NCI-H2171 (cell line): ENCODE measurements at places on chromosomes 1 and 21.

GRCh38 chr1:216750031-216750627 is 26.9 kb upstream of the ESRRG start:
- DNase-seq = peak; percentile 58

GRCh38 chr1:198019126-198019525 is 102.0 kb downstream of the LHX9 start:
- DNase-seq = no peak

DNA sequence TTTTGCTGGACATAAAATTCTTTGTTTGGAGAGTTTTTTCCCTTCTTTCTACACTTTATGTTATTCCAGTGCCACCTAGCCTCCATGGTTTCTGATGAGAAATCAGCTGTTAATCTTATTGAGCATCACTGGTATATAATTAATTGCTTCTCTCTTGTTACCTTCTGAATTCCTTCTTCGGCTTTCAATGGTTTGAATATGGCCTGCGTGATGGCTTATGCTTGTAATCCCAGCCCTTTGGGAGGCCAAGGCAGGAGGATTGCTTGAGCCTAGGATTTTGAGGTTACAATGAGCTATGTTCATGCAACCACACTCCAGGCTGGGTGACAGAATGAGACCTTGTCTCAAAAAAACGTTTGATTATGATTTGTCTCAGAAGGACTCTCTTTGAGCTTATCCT is 13.0 kb upstream of the CNIH4 start:
- no peak for DNase-seq

DNA sequence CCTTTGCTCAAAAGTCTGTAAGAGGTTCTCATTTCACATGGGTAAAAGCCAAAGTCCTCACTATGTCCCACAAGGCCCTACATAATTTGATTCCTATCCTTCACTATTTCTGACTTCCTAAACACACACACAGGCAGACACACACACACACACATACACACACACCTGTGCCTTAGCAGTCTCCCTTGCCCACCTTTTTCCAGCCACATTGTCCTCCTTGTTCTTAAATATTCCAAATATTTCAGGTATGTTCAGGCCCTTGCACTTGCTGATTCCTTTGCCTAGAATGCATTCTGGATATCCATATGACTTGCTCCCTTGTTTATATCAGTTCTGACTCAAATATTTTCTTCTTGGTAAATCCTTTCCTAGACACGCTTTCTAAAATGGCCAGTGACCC is 54.6 kb downstream of the NTNG1 start:
- no peak for DNase-seq

GRCh38 chr1:39434797-39435395 is 56.5 kb upstream of the BMP8A start:
- no peak for DNase-seq

GRCh38 chr1:59212706-59213105 is 84.2 kb upstream of the FGGY start:
- DNase-seq = no peak

GRCh38 chr1:112356765-112357164 is 39.2 kb upstream of the CTTNBP2NL start:
- no peak for DNase-seq

GRCh38 chr1:194013561-194013960 is 827.1 kb upstream of the B3GALT2 start:
- DNase-seq = no peak

- DNase-seq = no peak
Measured at GRCh38 chr21:15775981-15776380, 46.2 kb downstream of the USP25 start.

DNA sequence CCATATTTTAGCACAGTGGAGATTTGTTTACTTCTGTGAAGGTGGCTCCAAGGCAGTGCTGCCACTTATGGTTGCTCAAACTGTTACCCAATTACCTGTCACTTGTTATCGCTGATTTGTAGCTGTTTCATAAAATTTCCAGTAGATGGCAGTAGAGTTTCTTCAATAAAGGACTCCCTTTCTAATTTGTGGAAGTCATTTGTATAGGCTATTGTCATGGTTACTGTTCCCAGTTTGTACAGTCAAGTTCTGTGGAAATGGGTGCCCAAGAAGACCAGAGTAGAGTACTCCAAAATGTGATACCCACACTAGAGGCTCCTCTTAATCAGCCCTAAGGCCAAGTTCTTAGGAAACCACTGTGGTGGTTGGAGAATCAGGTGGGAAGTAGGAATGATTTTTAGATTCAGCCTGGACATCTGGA is 186.1 kb downstream of the CLEC20A start:
- DNase-seq = peak; percentile 41

DNA sequence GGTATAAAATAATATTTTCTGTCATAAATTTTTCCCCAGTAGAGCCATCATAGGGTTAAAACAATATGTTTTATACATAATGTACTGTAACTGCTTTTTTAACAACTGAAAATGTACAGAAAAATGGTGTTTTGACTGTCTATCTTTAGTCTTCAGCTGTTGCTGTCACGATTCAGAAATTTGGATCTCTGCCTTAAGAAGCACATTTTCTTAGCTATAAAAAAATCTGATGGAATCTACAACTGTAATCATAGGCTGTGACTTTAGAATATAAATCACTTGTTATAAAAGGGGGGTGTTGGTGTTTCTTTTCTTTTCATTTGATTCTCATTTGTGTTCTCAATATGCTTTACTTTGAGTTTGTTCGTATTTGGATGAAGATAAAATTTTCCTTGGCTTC is 187.5 kb downstream of the PDE4B start:
- no peak for DNase-seq

- DNase-seq = no peak
Measured at GRCh38 chr1:231387770-231388669, 34.1 kb downstream of the EGLN1 start.

DNA sequence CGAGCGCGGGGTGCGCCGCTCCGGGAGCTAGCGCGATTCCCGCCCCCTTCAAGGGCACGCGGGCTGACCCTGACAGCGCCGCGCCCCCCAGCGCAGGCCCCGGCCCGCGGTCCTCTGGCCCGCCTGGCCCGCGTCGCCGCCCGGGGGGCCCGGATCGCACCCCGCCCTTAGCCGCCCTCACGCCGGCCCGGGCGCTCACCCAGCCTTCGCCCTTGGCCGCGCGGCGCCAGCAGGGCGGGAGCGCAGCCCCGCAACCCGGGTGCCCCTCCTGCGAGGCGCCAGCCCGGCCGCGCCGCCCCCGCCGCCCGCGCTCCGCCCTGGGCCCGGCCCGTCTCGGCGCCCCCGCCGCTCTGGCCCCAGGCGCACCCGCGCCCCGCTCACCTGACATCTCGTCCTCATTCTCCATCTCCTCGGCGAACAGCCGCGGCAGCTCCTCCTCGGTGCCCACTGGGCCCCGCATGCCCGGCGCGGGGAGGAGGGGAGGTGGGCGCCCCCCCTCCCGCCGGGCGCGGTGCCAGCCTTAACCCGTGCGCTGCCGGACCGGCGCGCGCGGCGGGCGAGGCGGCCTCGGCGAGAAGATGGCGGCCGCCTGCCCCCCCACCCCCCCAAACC is 451 bp downstream of the CHD5 start:
- DNase-seq = peak; percentile 19

DNA sequence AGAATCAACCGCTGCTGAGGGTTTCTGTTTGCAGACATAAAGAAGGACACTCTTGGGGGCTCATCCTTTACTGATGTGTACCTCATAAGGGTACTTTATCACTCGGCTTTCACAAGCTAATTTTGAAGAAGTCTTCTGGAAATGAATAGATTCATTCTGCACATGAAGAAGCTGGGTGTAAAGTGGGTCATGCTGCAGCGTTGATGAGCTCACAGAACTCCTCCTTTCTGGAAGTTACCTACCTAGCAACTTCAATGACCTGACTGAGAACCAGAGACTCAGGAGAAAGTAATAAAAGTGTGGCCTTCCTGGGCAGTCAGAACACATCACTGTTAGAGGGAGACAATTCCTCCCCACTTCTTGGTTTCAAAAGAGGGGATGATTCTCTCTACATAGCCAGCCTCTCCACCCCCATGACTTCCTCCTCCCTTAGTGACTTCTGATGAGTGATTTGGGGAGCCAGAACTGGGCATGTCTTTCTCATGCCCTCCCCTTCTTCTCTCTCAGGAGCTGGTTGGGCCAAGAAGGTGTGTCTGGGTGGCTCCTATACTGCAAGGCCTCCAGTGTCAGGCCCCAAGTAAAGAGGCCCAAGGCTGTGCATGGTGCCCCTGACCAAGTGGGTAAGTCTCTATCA is 27.0 kb downstream of the PCNX2 start:
- no peak for DNase-seq

GRCh38 chr1:211386921-211387320 is 60.3 kb downstream of the TRAF5 start:
- no peak for DNase-seq

DNA sequence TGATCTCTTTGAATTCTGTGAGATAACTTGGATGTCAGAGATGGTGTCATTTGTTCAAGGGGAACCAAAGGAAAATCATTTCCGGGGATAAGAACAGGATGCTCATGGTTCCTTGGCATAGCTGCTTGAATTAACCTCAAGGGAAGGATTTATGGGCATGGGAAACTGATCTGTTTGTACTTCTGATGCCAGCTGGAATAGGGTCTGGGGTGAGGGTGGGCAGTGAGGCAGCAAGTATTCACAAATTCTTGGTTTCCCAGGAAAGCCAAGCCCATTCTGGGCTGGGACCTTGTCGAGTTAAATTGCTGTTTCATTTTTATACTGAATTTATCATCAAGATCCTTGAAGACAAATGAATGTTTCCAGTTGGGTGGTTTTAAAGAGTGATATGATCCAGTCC is 14.1 kb downstream of the INTS3 start:
- no peak for DNase-seq

DNA sequence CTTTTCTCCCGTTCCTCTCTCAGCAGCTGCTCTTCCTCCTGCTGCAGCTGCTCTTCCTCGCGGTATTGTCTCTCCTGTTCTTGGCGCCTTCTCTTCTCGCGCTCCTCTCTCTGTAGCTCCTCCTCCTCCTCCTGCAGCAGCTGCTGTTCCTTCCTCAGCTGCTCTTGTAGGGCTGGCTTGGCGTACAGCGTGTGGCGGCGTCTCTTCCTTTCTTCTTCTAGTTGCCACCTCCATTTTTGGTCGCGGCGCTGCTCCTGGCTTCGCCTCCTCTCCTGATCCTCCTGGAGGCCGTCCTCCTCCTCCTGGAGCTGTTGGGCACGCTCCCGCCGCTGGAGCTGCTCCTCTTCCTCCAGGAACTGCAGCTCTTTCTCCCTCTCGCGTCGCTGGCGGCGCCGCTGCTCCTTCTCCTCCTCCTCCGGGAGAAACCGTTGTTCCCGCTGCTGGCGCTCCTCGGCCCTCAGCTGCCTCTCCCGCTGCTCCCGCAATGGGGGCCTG is 4.8 kb downstream of the TCHH start:
- DNase-seq = peak; percentile 41

DNA sequence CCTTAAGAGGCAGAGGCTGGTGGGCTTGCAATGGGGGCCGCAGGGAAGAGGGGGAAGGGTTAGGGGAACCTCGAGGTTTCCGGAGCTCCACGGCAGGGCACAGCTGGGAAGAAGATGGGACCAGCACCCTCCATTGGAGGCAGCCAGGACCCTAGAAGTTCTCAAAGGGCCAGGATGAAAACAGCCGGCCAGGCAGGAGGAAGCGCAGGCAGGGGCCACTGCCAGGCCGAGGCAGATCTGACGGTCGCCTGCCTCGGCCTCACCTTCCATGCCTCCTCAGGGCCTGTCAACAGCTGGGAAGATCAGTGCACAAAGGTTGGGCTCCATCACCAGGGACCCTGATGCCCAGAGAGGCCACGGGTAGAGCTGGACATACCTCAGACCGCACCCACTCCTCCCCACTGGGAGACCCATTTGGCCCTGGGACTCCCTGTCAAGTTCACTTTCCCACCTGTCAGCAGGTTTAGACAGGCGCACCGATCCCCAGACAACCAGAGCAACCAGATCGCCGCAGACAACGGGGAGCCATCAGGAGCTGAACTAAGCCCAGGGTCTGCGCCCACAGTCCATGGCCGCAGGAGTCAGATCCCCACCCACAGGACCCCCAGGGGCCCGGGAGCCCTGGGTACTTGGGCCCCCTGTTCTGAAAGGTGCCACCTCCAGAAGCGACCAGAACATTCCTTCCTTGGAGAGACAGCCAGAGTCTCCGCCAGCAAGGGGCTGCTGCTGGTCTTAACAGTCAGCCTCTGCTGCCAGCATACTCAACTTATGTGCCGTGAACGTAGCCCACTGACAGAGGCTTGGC is 2.2 kb downstream of the SLC19A1 start:
- no peak for DNase-seq

- no peak for DNase-seq
Measured at GRCh38 chr1:107952989-107953388, 12.0 kb downstream of the VAV3 start.

GRCh38 chr1:1559066-1559465 is 15.6 kb downstream of the SSU72 start:
- DNase-seq = no peak

DNA sequence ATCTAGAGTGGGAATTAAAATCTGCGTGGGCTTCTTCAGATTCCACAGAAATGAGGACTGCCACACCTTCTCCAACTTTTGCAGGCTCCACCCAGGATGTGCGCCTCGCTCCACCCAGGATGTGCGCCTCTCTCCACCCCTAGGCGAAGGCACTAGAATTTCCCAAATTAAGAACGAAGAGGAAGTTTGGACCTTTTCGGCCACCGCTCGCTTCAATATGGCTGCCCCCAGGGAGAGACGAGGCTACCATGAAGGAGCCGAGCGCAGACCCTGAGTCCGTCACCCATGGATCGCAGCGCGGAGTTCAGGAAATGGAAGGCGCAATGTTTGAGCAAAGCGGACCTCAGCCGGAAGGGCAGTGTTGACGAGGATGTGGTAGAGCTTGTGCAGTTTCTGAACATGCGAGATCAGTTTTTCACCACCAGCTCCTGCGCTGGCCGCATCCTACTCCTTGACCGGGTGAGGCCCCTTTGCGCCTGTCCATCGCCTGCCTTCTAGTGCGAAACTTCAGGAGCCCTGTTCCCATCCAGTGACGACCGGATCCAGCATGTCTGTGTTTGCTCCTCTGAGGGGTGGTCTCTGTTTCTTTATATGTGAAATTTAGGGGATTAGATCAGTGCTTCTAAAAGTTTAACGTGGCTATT is at the start of the genes CRYZ and TYW3:
Gene CRYZ (minus strand): TSS at position 91 of the 644 bp plus-strand sequence. CDS start 8,229 bp downstream, outside the sequence.
Gene TYW3 (plus strand): TSS at position 193 of the 644 bp plus-strand sequence. CDS start 93 bp downstream, at position 286.
- DNase-seq = peak; percentile 93

GRCh38 chr1:118992868-118993699 is 4.9 kb upstream of the TBX15 start:
- DNase-seq = no peak

- no peak for DNase-seq
Measured at GRCh38 chr21:42669041-42669440, 15.6 kb downstream of the PDE9A start.

GRCh38 chr1:221439747-221440501 is 302.0 kb downstream of the DUSP10 start:
- DNase-seq = no peak

DNA sequence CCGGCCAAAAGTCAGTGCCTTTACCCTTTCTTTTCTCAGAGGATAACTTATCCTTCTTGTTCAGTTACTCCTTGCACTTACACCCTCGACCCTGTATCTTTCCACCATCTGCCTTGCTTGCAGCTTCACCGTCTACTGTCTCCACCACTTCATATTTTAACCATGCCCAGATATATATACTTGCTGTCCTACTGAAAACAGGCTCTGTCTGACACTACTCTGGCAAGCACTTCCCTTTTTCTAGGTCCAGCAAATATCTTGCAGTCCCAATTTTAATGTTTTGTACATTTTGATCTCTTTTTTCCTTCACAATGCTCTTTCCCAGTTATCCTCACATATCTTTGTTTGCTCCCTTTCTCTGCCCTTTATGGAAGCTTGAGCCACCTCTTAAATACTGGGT is 308.6 kb downstream of the TPR start:
- no peak for DNase-seq
